ENCODE measurements at places on chromosomes 16 and 17. TPM values are rescaled to one million over a fixed set of nuclear protein-coding genes. Genes with fewer than 3 reads are reported as not detected.

The ST6GALNAC1 gene
- polyA plus RNA-seq: 0.94 TPM

The LGALS9B gene
- polyA plus RNA-seq: not detected

The TBC1D16 gene
- 33.9 TPM for polyA plus RNA-seq

The KIF19 gene
- polyA plus RNA-seq: 0.92 TPM

The DPEP3 gene
- 0.13 TPM for polyA plus RNA-seq

The CHST5 gene
- 0.07 TPM for polyA plus RNA-seq

The FKBP10 gene
- polyA plus RNA-seq: 117 TPM

The DPEP1 gene
- not detected for polyA plus RNA-seq

The MYH4 gene
- polyA plus RNA-seq: not detected

The ZNHIT3 gene
- 59.0 TPM for polyA plus RNA-seq

The DRC3 gene
- 9.0 TPM for polyA plus RNA-seq

The CHST6 gene
- polyA plus RNA-seq: 3.2 TPM

The LDHD gene
- polyA plus RNA-seq: 3.1 TPM

The EME1 gene
- polyA plus RNA-seq: 6.6 TPM

The LRRC37A3 gene
- polyA plus RNA-seq: 9.8 TPM

The SLC35G6 gene
- polyA plus RNA-seq: 0.14 TPM

The TNFRSF12A gene
- polyA plus RNA-seq: 20.4 TPM

The RNF167 gene
- polyA plus RNA-seq: 159 TPM

The CDRT15 gene
- polyA plus RNA-seq: 0.82 TPM

The C17orf78 gene
- polyA plus RNA-seq: 0.29 TPM

The SSTR5 gene
- polyA plus RNA-seq: not detected

The GLIS2 gene
- 13.6 TPM for polyA plus RNA-seq

The CRYM gene
- 0.61 TPM for polyA plus RNA-seq

The INCA1 gene
- 3.7 TPM for polyA plus RNA-seq

The ZNF646 gene
- 9.5 TPM for polyA plus RNA-seq

The LITAFD gene
- not detected for polyA plus RNA-seq

The ERAL1 gene
- 50.4 TPM for polyA plus RNA-seq

The GJC1 gene
- polyA plus RNA-seq: 16.3 TPM

The SCNN1B gene
- 0.40 TPM for polyA plus RNA-seq

The PPY gene
- polyA plus RNA-seq: not detected

The OTOP3 gene
- not detected for polyA plus RNA-seq

The KRTAP17-1 gene
- not detected for polyA plus RNA-seq

The CACNG3 gene
- polyA plus RNA-seq: not detected

The KRT32 gene
- not detected for polyA plus RNA-seq

The CPNE7 gene
- polyA plus RNA-seq: 0.30 TPM

The SLC5A11 gene
- polyA plus RNA-seq: not detected

The KRT13 gene
- 746 TPM for polyA plus RNA-seq

The SDK2 gene
- polyA plus RNA-seq: 24.3 TPM

The RMI2 gene
- polyA plus RNA-seq: 6.7 TPM

Measured in muscle of arm (tissue), 14 donors.